Spinal cord (tissue), 10 donors: ENCODE measurements at places on chromosomes 1 and 21. TPM values are rescaled to one million over a fixed set of nuclear protein-coding genes. Genes with fewer than 3 reads are reported as not detected.
A peak's percentile ranks its signal among the peaks of the same experiment; 100 is the strongest.

DNA sequence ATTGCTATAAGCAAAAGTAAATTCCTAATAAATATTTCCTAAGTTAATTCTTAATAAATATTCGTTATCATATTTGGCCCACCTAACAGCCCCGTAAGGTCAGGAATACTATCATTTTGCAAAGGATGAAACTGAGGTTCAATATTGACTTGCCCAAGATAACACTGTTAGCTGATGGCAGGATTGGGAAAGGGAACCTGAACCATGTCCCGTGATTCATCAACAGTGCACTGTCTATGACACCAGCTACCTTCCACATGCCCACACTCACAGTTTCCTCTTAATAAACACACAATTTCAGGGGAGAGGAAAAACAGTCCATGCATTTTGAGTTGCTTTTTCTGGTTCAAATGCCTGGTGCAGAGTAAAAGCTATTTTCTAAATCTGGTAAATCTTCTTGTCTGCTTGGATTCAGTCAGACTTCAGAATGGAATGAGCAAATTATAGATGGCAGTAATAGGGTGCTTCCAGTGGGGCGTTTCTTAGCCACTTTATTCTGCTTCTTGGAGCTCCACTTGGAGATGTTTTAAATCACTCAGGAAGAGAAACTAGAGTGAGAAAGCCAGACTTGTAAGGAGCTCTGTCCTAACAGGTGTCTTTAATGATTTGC, 354.6 kb downstream of the PDE4B start:
- H3K36me3 ChIP-seq = no peaks in the 10 kb centered on the region
- H3K27ac ChIP-seq = no peak overlapping the region
- H3K4me3 ChIP-seq = no peak overlapping the region
- DNase-seq = no peak
- H3K4me1 ChIP-seq = no peaks in the 10 kb centered on the region
- no peaks in the 10 kb centered on the region for H3K27me3 ChIP-seq

- H3K4me1 ChIP-seq = peaks cover 42% of the 10 kb centered on the region
- DNase-seq = no peak
- no peaks in the 10 kb centered on the region for H3K27me3 ChIP-seq
- H3K4me3 ChIP-seq = no peak overlapping the region
- no peaks in the 10 kb centered on the region for H3K36me3 ChIP-seq
These were observed 12.0 kb upstream of the COL16A1 start for GRCh38 chr1:31715873-31716220.

GRCh38 chr1:50978144-50978851, 8.3 kb downstream of the CDKN2C start:
- no peak overlapping the region for H3K27ac ChIP-seq
- peaks cover 20% of the 10 kb centered on the region for H3K4me1 ChIP-seq
- DNase-seq = no peak
- H3K27me3 ChIP-seq = peaks cover 67% of the 10 kb centered on the region
- peak overlapping the region; percentile 36 for H3K4me3 ChIP-seq

DNA sequence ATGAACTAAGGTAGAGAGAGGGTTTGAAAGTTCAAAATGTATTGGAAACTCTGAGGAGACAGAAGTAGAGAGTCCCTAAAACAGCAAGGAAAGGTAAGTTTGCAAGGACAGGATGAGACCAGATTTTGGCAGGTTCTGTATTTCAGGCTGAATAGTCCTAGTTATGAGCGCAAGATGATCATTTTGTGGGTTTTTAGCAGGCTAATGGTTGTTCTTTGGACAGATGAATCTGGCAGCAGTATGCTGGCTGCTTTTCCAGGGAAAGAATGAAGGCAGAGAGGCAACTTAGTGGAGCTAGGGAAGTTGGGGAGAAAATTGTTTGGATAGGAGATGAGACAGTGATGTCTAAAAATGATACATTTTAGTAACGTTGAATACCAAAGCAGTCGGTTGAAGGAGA, 243.5 kb upstream of the NRIP1 start:
- no peak for DNase-seq
- no peaks in the 10 kb centered on the region for H3K36me3 ChIP-seq
- H3K27ac ChIP-seq = no peak overlapping the region
- H3K4me3 ChIP-seq = no peak overlapping the region
- no peaks in the 10 kb centered on the region for H3K4me1 ChIP-seq

DNA sequence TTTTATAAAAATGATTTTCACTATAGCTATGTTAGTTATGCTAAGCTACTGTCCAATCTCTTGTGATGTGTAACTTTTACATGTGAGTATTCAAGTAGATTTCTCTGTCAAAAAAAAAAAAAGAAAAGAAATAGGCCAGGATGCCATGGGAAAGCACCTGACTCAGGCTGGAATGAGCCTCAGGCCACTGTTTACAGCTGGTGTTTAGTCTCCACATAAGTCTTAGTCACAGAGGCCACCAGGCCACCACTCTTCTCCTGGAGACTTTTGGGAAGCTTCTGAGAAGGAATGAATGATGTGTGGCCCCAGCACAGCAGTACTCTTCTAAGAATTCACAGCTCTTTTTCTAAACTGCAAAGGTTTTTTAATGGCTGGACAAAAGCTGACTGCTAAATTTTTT, 48.9 kb downstream of the CHML start:
- DNase-seq = no peak
- no peak overlapping the region for H3K4me3 ChIP-seq
- H3K4me1 ChIP-seq = no peaks in the 10 kb centered on the region
- H3K27ac ChIP-seq = no peak overlapping the region

DNA sequence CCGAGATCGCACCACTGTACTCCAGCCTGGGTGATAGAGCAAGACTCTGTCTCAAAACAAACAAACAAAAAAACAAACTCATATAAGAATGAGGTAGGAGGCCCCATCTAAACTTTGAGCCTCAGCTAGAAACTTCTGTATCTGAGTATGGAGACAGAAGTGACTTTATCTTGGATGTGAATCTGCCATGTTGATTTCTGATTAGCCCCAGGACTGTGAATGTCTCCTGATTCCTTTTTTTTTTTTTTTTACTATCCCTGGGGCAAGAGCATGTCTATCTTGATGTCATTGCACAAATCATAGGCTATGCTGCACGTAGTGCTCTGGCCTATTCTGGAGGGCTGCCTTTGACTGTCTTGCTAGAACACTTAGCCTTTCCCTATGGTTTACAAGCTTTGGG, 211.0 kb downstream of the PTPRU start:
- H3K4me3 ChIP-seq = no peak overlapping the region
- no peak overlapping the region for H3K27ac ChIP-seq
- DNase-seq = no peak

GRCh38 chr1:60622486-60622885, 459.9 kb upstream of the NFIA start:
- H3K4me3 ChIP-seq = no peak overlapping the region
- no peaks in the 10 kb centered on the region for H3K36me3 ChIP-seq
- DNase-seq = peak; percentile 41
- H3K4me1 ChIP-seq = peaks cover 3% of the 10 kb centered on the region

DNA sequence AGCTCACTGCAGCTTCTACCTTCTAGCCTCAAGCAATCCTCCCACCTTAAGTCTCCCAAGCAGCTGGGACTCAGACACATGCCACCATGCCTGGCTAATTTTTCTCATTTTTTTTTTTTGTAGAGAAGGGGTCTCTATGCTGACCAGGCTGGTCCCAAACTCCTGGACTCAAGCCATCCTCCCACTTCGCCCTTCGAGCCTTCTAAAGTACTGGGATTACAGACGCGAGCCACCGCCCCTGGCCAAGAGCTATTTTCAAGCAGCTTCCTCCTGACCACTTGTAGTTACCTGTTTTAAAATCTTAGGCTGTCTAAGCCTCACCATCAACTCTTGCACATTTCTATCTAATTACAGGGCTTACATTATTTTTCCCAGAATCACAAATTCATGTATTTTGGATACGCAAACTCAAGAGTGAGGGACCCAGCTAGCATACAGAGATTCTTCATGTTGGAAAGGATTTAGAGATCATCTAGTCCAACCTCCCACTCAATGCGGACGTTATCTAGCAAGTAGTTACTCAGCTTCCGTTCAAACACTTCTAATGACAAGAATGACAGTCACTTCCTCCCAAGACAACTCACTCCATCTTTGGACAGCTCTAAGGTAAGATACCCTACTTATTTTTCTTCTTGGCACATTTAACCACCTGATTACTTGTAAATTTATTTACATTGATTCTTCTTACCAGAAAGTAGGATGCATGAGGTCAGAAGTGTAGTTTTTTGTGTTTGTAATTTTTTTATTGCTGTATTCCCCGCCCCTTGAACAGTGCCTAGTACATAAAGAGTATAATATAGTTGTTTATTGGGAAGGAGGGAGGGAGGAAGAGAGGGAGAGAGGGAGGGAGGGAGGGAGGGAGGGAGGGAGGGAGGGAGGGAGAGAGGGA, 65.4 kb downstream of the LUZP1 start:
- no peaks in the 10 kb centered on the region for H3K27me3 ChIP-seq
- no peak overlapping the region for H3K27ac ChIP-seq
- no peak for DNase-seq

- H3K27me3 ChIP-seq = no peaks in the 10 kb centered on the region
- H3K36me3 ChIP-seq = no peaks in the 10 kb centered on the region
- H3K27ac ChIP-seq = no peak overlapping the region
- no peak for DNase-seq
These were observed 442.3 kb downstream of the PLPP3 start for GRCh38 chr1:56137090-56137489.

The TMEM52 gene
- total RNA-seq = 1.7 TPM

The OR2G6 gene
- total RNA-seq = not detected

The TTC24 gene
- not detected for total RNA-seq

The GBP1 gene
- 10.3 TPM for total RNA-seq

The LRRC71 gene
- 0.30 TPM for total RNA-seq

The C8A gene
- 0.06 TPM for total RNA-seq

The HCN3 gene
- 6.1 TPM for total RNA-seq

The HENMT1 gene
- total RNA-seq = 24.1 TPM

The TGFB2 gene
- total RNA-seq = 44.1 TPM
